ENCODE measurements at places on chromosomes 16 and 17. TPM values are rescaled to one million over a fixed set of nuclear protein-coding genes. Genes with fewer than 3 reads are reported as not detected.

- no peak for DNase-seq
These were observed 19.9 kb upstream of the WDR45B start for GRCh38 chr17:82668024-82668630.

DNA sequence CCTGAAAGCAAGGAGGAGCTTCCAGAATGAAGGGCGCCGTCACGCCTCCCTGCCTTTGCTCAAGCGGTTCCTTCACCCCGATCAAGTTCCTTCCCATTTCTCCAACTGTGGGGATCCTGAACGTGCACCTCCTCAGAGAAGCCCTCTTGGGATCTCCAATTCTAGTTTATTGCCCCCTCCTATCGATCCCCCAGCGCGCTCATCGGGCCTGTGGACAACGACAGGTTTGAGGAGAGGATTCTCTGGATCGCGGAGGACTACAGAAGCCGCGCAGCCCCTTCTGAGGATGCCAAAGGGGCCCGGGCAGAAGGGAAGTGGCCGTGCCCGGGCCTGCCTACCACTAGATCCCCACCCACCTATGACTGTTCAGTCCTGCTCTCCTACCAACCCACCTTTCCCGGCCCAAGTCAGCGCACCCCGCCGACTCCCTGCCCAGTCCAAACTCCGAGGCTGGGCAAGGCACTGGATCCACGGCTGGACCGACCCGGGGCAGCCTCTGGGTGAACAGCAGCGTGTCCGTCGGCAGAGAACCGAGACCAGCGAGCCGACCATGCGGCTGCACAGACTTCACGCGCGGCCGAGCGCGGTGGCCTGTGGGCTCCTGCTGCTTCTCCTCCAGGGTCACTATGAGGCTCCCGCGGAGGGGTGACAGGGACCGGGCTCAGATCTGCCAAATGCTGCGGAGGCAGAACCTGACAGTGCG, 12.8 kb upstream of the CES3 start:
- DNase-seq = no peak

DNA sequence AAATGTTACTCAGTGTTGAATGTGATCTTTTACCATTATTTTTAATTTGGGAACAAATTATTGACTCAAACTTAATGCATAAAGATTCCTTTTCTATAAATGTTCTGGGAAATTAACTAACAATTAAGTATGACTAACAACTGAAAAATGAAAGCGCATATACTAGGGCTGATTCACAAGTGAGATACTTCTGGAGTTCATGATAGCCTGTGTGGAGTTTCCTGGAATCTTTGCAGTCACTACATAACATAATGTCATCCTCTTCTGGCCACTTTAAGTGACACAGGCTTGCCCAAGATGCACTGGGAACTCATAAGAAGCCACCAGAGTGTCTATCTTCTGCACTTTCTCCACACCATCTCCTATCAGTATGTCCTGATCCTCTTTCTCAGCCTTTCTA, 450.3 kb upstream of the CDH11 start:
- no peak for DNase-seq

GRCh38 chr17:5065227-5065744, 13.0 kb upstream of the ZFP3 start:
- DNase-seq = no peak

- no peak for DNase-seq
These were observed 47.6 kb upstream of the GNAO1 start for GRCh38 chr16:56143666-56144065.

- DNase-seq = no peak
These were observed 38.8 kb downstream of the METRNL start for GRCh38 chr17:83118071-83118841.

DNA sequence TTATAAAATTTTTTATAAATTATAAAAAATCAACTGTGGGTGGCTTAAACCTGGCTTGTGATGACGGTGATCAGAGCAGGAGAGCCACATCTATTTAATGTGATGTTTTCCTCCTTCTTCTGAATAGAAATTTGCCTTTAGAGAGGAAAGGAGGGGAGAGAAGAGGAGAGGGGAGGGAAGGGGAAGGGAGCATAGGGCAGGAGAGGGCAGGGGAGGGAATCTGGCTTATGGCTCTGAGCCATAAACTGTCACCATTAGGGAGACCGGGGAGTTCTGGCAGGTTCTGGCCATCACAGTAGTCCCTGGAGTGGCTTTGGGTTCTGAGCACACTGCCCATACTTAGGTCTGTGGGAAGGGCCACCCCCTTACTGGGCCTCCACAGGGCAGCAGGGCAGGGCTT, 167.8 kb downstream of the ENGASE start:
- no peak for DNase-seq

- DNase-seq = no peak
These were observed 5.3 kb upstream of the CRK start for GRCh38 chr17:1461198-1461944.

DNA sequence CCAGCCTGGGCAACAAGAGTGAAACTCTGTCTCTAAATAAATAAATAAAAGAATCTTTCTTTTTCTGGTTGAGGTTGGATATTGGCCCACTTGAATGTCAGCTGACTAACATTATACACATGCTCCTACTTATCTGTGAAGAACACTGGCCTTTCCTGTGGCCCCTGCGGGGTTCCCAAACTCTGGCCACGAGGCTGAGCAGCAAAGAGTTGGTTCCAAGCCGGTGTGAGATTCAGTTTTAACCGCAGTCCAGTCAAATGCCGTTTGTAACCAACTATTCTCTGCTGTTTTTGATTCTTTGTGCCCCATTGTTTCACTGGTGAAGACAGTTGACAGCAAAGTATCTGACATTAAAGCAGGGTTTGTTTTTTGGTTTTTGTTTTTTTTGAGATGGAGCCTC, 11.2 kb downstream of the ETV4 start:
- no peak for DNase-seq

- no peak for DNase-seq
These were observed 12.4 kb downstream of the RNF40 start for GRCh38 chr16:30774367-30775130.

- DNase-seq = peak; percentile 76
These were observed 100.9 kb downstream of the PARN start for GRCh38 chr16:14529010-14529669.

GRCh38 chr17:5508810-5509209, 22.4 kb downstream of the MIS12 start:
- DNase-seq = no peak

MT1G gene
- total RNA-seq = not detected

TM4SF5 gene
- total RNA-seq = 9.9 TPM

C1QTNF1 gene
- 19.9 TPM for total RNA-seq

TMEM92 gene
- total RNA-seq = 14.6 TPM

CRHR1 gene
- not detected for total RNA-seq

TMEM238L gene
- total RNA-seq = not detected
